ENCODE measurements at places on chromosomes 3 and 15. TPM values are rescaled to one million over a fixed set of nuclear protein-coding genes. Genes with fewer than 3 reads are reported as not detected.

GRCh38 chr3:115790759-115791158, 167.4 kb downstream of the GAP43 start:
- H3K27me3 ChIP-seq = no peaks in the 10 kb centered on the region
- peak; percentile 75 for DNase-seq
- H3K27ac ChIP-seq = peak overlapping the region; percentile 55
- no peaks in the 10 kb centered on the region for H3K36me3 ChIP-seq
- peaks cover 7% of the 10 kb centered on the region for H3K4me1 ChIP-seq
- no peak overlapping the region for H3K4me3 ChIP-seq

GRCh38 chr15:48834756-48835155, 23.9 kb upstream of the CEP152 start:
- no peak overlapping the region for H3K4me3 ChIP-seq
- DNase-seq = no peak
- no peaks in the 10 kb centered on the region for H3K36me3 ChIP-seq

- no peak overlapping the region for H3K27ac ChIP-seq
- H3K36me3 ChIP-seq = no peaks in the 10 kb centered on the region
- no peak overlapping the region for H3K4me3 ChIP-seq
- no peak for DNase-seq
- no peaks in the 10 kb centered on the region for H3K27me3 ChIP-seq
- H3K4me1 ChIP-seq = no peaks in the 10 kb centered on the region
Measured at GRCh38 chr3:107767897-107768605, 245.3 kb downstream of the BBX start.

- H3K4me1 ChIP-seq = no peaks in the 10 kb centered on the region
- no peak for DNase-seq
- no peak overlapping the region for H3K4me3 ChIP-seq
- H3K36me3 ChIP-seq = no peaks in the 10 kb centered on the region
Measured at GRCh38 chr3:65484964-65485363, 553.8 kb downstream of the MAGI1 start.

GRCh38 chr3:139953131-139953910, 18.3 kb downstream of the CLSTN2 start:
- no peaks in the 10 kb centered on the region for H3K4me1 ChIP-seq
- H3K27ac ChIP-seq = no peak overlapping the region
- H3K27me3 ChIP-seq = no peaks in the 10 kb centered on the region
- no peak for DNase-seq
- no peak overlapping the region for H3K4me3 ChIP-seq

- H3K4me1 ChIP-seq = peaks cover 19% of the 10 kb centered on the region
- no peak overlapping the region for H3K4me3 ChIP-seq
- peaks cover 2% of the 10 kb centered on the region for H3K36me3 ChIP-seq
- DNase-seq = peak; percentile 77
- no peaks in the 10 kb centered on the region for H3K27me3 ChIP-seq
- H3K27ac ChIP-seq = no peak overlapping the region
Measured at GRCh38 chr3:149512073-149512782, 37.7 kb downstream of the TM4SF4 start.

DNA sequence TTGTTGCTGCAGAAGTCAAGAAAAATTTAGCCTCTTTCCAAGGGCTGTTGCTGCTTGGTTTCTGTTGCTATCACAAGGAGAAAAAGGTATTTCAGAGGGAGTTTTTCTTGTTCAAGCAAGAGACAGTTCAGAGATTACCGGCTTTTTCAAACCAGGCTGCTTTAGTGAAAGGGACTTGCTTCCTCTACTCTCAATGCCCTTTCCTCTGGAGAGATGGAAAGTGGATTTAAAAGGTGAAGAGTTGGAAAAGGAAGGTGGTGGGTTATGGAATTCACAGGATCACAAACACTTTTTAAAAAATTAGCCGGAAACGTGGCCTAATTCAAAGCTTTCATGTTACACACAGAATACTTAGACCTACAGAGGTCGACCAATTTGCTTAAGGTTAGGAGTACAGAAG, 1.1 kb downstream of the PARP6 start:
- peaks cover 12% of the 10 kb centered on the region for H3K4me1 ChIP-seq
- no peak overlapping the region for H3K27ac ChIP-seq
- H3K4me3 ChIP-seq = no peak overlapping the region
- no peaks in the 10 kb centered on the region for H3K27me3 ChIP-seq

GRCh38 chr3:61560517-61561373, 626 bp upstream of the PTPRG start:
- peak overlapping the region; percentile 76 for H3K27ac ChIP-seq
- peaks cover 30% of the 10 kb centered on the region for H3K4me1 ChIP-seq
- H3K36me3 ChIP-seq = no peaks in the 10 kb centered on the region
- peak; percentile 78 for DNase-seq
- no peaks in the 10 kb centered on the region for H3K27me3 ChIP-seq

DNA sequence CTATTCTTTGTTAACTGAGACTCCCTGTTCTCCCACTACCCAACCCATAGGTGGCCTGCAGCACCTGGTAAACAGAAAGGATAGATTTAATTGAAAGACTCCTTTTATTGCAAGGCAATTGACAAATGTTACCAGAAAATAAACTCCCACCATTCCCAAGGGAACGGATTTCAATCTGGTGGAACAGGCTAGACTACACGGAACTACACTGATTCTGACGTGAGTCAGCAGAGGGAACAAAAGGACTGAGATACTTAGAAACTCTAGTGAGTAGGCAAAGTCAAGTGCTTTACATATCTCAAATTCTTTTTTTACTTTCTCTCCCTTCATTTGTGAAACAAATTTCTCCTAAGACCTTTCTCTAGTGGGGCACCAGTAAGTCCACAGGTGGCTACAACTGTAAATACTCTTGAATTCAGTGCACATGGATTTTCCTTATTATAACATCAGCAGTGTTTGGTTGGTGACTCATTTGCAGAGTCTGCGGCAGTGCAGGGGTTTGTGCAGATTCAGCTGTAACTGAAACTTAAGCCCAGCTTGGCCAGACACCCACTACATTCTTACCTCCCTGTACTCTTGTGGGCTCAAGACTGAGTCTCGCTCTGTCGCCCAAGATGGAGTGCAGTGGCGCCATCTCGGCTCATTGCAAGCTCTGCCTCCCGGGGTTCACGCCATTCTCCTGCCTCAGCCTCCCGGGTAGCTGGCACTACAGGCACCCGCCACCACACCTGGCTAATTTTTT, 34.3 kb upstream of the PLSCR2 start:
- H3K27me3 ChIP-seq = no peaks in the 10 kb centered on the region
- H3K4me1 ChIP-seq = peaks cover 35% of the 10 kb centered on the region
- H3K27ac ChIP-seq = no peak overlapping the region
- no peaks in the 10 kb centered on the region for H3K36me3 ChIP-seq
- DNase-seq = peak; percentile 45

- no peak overlapping the region for H3K4me3 ChIP-seq
- H3K4me1 ChIP-seq = no peaks in the 10 kb centered on the region
- H3K27me3 ChIP-seq = no peaks in the 10 kb centered on the region
Measured at GRCh38 chr3:115401298-115401697, 222.0 kb upstream of the GAP43 start.

- H3K4me3 ChIP-seq = no peak overlapping the region
- no peaks in the 10 kb centered on the region for H3K36me3 ChIP-seq
- DNase-seq = peak; percentile 94
- H3K27ac ChIP-seq = peak overlapping the region; percentile 77
Measured at GRCh38 chr3:171838218-171838720, 4.9 kb upstream of the TMEM212 start.

Gene AEN
- 35.6 TPM for total RNA-seq

Gene GOLGA8J
- total RNA-seq = not detected

Gene ENTPD3
- not detected for total RNA-seq

Gene FBXL2
- total RNA-seq = 26.9 TPM

Gene MNS1
- 2.6 TPM for total RNA-seq

Gene CHRM5
- total RNA-seq = not detected

Gene SYNM
- 10.2 TPM for total RNA-seq
